Activated CD8-positive, alpha-beta memory T cell treated with anti-CD3 and anti-CD28 coated beads, Interleukin-2, amount 10 ng/mL, durations not matched to agents 7 days and 5 days (primary cell): ENCODE measurements at places on chromosomes 2 and 18.

GRCh38 chr18:75247611-75248421 is 37.2 kb downstream of the TSHZ1 start:
- no peak for DNase-seq

GRCh38 chr2:84879584-84880394 is 1.1 kb downstream of the TRABD2A start:
- peak; percentile 41 for DNase-seq

- no peak for DNase-seq
Observed at GRCh38 chr18:38851526-38851925, 1285.9 kb upstream of the CELF4 start.

DNA sequence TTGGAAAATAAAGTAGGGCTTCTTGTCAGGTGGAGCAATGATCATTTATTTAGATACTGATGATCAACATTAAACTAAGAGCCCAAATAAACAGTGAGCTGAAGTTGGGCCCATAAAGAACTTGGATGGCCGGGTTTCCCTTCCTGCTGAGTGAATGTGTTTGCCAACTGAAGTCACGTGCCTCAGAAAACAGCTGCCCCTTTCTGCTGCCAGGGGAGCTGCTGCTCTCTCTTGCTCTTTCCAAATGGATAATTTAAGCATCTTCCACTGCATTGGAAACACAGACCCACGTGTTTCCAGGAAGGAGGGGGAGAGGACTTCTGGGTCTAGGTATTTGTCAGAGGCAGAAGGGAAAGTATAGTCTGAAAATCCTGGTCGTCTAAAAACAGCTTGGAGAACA is 22.9 kb upstream of the NCKAP5 start:
- DNase-seq: no peak

DNA sequence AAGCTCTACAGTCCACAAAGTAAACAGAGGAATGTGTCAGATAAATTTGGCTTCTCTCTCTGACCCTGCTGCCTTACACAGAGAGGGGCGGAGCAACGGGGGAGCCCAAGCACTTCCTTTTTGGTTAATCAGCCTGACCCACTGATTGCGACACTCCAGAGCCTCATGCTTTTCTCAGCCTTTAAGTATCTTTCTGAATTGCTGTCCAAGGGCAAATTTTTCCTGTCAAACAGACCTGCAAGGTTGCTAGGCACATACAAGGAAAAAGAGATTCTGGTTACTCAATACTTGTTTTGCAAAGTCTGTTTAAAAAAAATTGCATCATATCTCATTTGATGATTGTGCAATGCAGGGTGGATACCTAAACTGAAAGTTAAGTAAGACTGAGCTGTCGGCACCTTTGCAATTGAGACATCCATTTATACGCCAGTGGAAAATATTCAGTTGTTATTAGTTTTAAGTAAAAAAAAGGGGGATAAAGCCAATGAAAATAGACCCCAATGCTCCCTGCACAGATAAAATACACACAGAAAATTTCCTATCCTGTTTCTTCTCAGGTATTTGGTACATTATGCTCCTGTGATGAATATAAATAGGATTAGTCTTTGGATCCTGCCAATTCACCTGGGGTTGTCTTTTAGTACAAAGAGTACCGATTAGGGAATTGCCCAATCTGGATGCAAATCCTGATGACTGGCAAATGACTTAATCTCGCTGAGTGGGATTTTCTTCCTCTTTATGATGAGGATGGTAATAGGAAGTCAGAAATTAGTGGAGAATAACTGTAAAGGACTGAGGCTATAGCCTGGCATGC is 260.2 kb upstream of the TRIB2 start:
- peak; percentile 88 for DNase-seq

GRCh38 chr2:18273205-18273604 is 287.2 kb downstream of the RDH14 start:
- DNase-seq: no peak

- DNase-seq: no peak
Observed at GRCh38 chr2:33146102-33146501, 199.3 kb downstream of the LTBP1 start.

DNA sequence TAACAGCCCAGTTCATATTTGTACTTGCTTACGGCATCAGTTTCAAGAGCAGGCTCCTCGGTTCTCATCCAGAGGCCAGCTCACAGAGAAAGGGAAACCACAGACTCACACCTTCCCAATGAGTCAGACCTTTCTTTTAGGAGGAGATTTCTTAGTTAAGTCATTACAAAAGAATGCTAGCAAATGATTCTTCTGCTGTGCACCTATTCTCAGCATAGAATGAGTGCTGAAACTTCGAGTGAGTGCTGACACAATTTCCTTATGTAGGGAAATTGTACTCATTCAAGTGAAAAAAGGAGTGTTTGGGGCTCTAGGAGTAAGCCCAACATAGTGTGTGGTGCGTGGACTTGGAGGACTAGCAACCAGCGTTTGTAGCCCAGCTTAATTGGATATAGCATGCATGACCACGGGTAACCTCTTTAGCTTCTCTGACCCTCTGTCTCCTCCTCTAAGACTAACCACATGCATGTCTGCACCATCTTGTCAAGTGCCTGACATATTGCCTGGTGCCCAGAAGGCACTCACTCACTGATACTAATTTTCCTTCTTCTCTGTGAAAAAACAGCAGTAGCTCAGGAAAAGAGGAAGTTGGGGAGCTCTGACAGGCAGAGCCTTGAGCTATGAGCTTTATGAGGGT is 87.0 kb downstream of the ALPK2 start:
- DNase-seq: peak; percentile 73

GRCh38 chr2:30984148-30984547 is 154.1 kb downstream of the GALNT14 start:
- no peak for DNase-seq

GRCh38 chr2:173226899-173227698 is 127.6 kb upstream of the CDCA7 start:
- DNase-seq: no peak

DNA sequence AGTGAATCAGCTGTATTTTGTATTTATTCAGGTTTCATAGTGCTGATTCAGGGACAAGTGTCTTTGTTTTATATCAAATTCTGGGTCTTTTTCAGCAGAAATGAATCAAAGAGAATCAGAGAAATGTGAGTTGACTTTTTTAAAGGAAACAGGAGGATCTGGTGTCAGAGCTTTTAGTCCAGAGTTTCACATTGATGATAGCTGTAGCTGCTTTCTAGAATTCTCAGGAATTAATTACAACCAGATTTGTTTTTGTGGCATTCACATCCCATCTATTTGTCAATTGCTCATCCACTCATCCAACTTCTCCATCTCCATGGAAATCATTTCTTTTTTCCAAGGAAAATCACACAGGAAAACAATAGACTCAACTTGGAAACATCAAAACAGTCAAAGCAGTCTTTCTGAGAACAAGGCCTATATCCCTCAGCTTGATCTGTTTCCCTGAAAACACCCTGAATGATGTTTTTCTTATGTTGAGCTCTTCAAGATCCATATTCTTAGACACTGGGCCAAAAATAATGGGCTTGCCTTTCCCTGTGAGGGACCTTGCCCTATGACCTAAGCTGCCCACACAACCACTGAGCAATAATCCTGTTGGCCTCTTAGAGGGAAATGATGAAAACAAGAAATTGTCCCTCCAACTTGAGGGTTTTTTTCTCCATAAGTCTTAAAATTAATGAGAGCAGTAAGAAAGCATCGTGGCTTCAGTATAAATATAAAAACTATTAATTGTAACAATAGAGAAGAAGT is 249.5 kb upstream of the FN1 start:
- DNase-seq: no peak

DNA sequence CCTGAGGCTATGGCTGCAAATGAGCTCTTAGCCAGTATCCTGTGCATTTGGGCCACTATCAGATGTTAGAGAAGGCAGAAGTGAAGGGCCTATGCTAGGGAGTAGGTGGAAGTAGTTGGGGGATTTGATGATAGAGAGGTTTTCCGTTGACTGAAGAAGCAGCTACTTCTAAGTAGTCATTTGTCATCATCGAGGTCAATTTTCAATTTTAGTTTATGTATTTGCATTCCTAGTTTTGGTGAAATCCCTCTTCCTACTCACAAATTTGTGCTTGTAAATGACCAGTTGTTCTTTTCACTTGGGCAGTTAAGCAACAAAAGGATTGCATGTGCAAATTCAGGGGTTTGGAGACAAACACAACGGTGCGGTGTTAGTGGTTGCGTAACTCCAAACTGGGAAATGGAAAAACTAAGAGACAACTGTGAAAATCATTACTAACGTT is 48.5 kb upstream of the PELI1 start:
- no peak for DNase-seq

GRCh38 chr2:49359721-49360406 is 205.5 kb upstream of the FSHR start:
- DNase-seq: no peak

- no peak for DNase-seq
Observed at GRCh38 chr2:50922506-50922905, 109.4 kb downstream of the NRXN1 start.

DNA sequence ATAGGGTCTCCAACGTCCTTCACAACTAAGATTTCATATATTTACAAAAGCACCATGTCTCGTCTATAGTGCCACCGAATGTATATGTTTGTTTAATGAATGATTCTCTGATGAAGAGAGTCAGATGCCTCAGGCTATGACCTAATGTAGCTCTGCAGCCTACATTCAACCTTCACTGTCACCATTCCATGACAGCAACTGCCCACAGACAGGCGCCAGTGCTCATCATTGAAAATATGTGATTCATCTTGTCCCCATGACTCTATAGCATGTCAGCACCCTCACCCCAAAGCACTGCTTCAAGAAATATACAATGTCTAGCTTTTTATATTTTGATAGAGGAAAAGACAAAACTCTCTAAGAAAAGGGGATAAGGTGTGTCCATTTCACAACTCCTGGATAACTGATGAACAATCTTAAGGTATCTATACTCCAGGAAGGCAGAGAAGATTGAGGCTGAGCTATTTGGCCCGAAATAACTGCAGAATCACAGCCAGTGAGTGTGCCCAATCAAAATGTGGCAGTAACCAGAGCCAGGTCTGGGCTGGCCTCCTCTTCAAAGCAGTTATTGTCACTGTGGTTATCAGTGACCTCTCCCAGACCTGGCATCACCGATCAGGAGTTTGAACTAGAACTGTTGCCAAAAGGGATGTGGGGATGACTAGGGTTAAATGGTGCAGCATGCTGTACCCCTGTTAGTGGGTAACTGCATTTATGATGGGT is 246.6 kb downstream of the SETBP1 start:
- DNase-seq: no peak

GRCh38 chr18:31419457-31419932 is 28.0 kb upstream of the DSG3 start:
- no peak for DNase-seq

GRCh38 chr2:118584062-118584749 is 263.2 kb downstream of the EN1 start:
- no peak for DNase-seq

DNA sequence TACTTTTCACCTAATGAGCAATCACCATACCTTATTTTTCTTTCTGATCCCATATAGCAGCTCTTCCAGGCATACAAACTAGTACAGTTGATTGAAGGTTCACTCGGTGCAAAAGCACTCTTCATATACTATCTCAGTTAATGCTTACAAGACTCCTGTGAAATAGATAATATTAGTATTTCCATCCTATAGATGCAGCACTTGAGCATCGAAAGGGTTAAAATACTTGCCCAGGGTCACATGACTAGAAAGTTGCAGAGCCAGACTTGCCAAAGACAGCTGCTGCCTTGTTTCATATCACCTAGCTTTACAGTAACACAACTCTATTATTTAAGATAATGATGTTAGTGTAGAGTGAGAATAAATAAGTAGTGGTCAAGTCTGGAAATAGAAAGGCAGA is 466.0 kb upstream of the TNP1 start:
- DNase-seq: no peak

DNA sequence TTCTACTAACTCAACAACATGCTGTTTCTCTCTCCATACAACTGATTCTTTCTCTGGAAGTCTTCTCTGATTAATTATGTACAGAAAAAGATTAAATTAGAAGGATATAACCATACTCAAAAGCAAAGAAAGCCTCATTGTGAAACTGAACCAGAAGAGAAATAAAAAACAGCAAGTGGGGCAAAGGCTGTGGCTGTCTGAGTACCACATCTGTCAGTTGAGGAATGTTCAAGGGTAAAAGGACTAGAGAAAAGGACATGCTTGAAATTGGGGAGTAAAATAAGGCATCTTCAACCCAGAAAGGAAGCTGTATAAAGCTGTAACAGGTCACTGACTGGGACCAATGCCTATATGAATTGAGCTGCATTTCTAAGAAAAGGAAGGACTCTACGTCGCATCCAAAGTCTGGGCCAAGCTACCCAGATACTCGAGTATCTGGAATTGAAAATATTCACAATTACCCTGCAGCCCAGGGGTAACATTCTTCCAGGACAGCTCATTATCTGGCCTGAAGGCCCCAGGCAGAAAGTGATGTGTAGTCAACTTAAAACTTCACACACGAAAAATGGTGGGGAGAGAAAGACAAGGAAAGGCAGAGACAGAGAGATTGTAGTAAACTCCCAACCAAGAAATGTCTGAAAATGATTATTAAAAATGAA is 356.0 kb upstream of the GALNT5 start:
- DNase-seq: no peak

DNA sequence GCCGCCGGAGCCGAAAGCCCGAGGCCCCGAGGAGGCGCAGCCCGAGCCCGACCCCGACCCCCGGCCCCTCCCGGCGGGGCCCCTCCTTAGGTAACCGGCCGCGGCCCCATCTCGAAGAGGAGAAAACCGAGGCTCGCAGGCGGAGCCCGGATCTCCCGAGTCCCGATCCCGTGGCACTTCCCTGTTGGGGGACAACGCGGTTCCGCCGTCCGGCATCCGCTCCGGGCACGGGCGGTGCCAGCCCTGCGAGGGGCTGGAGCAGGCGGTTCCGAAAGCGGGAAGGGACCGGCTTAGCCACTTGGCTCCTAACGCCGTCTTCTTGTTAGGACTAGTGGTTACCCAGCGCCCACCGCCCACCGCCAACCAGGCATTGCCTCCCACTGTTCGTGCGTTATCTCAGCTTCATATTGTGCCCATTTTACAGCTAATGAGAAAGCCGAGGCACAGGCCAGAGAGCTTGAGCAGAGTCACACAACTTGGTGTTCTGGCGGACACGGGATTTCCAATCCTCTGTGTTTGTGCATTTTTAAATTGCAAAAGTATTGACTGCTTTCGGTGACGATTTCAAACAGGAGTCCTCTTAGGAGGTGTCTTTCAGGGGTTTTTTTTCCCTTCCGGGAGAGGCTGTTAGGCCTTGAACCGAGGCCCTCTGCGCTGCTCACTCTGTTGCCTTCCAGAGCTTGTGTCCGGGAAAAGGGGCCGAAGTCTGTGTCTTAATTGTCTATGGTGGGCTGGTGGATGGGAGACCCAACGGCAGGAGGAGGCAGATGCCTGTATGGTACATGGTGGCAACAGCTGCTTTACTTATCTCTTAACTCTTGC is 562 bp downstream of the CENPA start:
- peak; percentile 65 for DNase-seq
